ENCODE measurements at places on chromosomes 16 and 17. TPM values are rescaled to one million over a fixed set of nuclear protein-coding genes. Genes with fewer than 3 reads are reported as not detected.

The EFCAB13 gene
- 15.1 TPM for total RNA-seq

The OR1D2 gene
- total RNA-seq = not detected

The PKMYT1 gene
- 3.6 TPM for total RNA-seq

The KRT222 gene
- 0.49 TPM for total RNA-seq

The KRTAP1-5 gene
- 14.1 TPM for total RNA-seq

The NR1D1 gene
- total RNA-seq = 3.6 TPM
